ENCODE measurements at places on chromosomes 7 and 10. TPM values are rescaled to one million over a fixed set of nuclear protein-coding genes. Genes with fewer than 3 reads are reported as not detected.

SPDYE9 gene
- not detected for total RNA-seq

EGFR gene
- 33.5 TPM for total RNA-seq

HYAL4 gene
- not detected for total RNA-seq

ZNF277 gene
- 42.8 TPM for total RNA-seq

PRKAR2B gene
- total RNA-seq: 10.3 TPM

GSDME gene
- total RNA-seq: 4.6 TPM

H2BK1 gene
- not detected for total RNA-seq

TWIST1 gene
- 5.2 TPM for total RNA-seq

PLEKHA1 gene
- 22.3 TPM for total RNA-seq

OPN4 gene
- total RNA-seq: not detected

MCM10 gene
- 2.3 TPM for total RNA-seq

CLRN3 gene
- total RNA-seq: 1.7 TPM

GRCh38 chr7:107613948-107614347, 33.9 kb downstream of the BCAP29 start:
- H3K27ac ChIP-seq: no peak overlapping the region
- no peaks in the 10 kb centered on the region for H3K4me1 ChIP-seq
- H3K36me3 ChIP-seq: peaks cover 5% of the 10 kb centered on the region
- no peak for DNase-seq

DNA sequence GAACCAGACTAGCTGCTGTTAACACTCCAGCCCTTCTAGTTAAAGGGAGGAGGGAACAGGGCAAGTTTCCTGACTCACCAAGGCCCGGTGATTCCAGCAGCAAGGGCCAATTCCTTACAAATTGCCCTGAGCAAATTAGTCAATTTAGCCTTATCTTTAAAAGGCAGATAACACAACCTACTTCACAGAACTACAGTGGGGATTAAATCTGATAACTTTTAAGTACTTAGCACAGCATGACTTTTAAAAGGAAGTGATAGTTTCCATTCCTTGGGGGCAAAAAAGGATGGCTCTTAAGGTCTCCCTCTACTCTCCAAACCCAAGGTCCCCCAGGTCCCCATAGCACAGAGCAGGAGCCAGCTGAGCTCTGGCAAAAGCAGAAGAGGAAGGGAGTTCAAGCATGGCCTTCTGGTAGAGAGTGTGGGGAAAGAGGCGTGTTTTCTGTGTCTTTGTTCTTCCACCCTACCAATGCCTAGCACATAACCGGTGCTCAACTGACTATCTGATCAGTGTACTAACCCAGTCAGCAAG, 4.0 kb downstream of the CDCA7L start:
- H3K36me3 ChIP-seq: peaks cover 6% of the 10 kb centered on the region
- peaks cover 34% of the 10 kb centered on the region for H3K4me1 ChIP-seq
- peak overlapping the region; percentile 63 for H3K27ac ChIP-seq
- H3K4me3 ChIP-seq: peak overlapping the region; percentile 7
- DNase-seq: peak; percentile 57
- H3K27me3 ChIP-seq: no peaks in the 10 kb centered on the region

GRCh38 chr7:95405208-95405607, 9.0 kb upstream of the PON3 start:
- DNase-seq: no peak
- H3K27me3 ChIP-seq: no peaks in the 10 kb centered on the region
- H3K27ac ChIP-seq: no peak overlapping the region
- peaks cover 5% of the 10 kb centered on the region for H3K4me1 ChIP-seq
- H3K4me3 ChIP-seq: no peak overlapping the region

GRCh38 chr10:34736976-34737771, 77.9 kb downstream of the PARD3 start:
- no peak for DNase-seq
- no peak overlapping the region for H3K27ac ChIP-seq
- no peaks in the 10 kb centered on the region for H3K36me3 ChIP-seq
- no peaks in the 10 kb centered on the region for H3K27me3 ChIP-seq
- H3K4me1 ChIP-seq: peaks cover 16% of the 10 kb centered on the region

DNA sequence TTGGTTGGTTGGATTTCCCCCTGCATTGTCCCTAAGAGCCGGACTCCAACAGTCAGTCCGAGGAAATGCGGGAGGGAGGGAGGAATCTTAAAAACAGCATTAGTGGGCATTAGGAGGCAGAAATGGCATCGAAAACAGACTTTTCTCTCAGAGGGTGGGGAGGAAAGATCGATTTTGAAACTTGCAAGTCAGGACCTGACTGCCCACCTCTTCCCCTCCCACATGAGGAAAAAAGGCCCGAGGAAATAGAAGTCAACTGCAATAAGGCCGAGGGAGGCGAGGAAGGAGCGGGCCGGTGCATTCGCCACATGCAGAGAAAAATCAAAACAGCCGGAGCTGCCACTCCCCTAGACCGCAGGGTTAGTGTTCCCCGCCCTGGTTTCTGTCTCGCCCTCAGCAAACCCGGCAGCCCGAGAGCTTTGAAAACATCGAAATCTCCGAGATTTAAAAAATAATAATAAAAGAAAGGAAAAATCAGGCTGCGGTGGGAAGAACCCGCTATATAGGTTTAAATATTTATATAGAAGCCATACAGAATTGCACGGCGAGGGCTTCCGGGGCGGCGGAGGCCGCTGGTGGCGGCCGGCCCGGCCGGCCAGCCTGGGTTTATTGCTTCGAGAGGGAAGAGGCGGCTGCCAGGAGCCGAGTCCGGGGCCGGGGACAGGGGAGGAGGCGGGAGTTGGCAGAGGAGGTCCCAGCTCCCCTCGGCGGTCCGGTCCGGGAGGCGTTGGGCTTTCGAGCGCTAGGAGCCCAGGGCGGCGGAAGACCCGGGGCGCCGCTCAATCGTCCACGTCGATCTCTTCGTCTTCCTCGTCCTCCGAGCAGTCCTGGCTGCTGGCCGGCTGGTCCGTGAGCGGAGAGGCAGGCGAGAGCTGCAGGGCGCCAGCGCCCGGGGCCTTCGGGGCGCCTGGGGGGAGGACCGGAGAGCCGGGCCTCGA, 2.5 kb downstream of the LBX1 start:
- DNase-seq: no peak
- H3K27ac ChIP-seq: no peak overlapping the region
- peaks cover 100% of the 10 kb centered on the region for H3K27me3 ChIP-seq
- peak overlapping the region; percentile 32 for H3K4me3 ChIP-seq
- no peaks in the 10 kb centered on the region for H3K36me3 ChIP-seq

DNA sequence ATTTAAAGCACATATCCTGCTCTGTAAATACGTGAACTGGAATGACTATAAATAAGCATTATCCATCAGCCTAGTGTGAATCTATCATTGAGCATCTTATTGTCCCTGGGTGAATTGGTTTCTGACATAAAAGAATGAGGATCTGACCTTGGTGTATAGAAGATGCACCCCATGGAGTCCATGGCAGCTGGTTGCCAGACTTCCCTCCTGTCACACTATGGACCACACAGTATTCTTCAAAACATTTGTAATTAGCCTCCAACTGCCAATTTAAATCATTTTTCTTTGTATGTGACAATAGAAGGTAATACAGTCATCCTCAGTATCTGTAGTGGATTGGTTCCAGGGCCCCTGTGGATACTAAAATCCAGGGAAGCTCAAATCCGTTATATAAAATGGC, 238.1 kb upstream of the ZWINT start:
- no peaks in the 10 kb centered on the region for H3K27me3 ChIP-seq
- H3K4me3 ChIP-seq: no peak overlapping the region
- H3K36me3 ChIP-seq: no peaks in the 10 kb centered on the region
- H3K4me1 ChIP-seq: no peaks in the 10 kb centered on the region

GRCh38 chr10:110007701-110008517, at the start of gene ADD3:
Gene ADD3, plus strand, starts transcription at chr10:110007984. Its CDS starts 92,670 bp downstream, at chr10:110100654.
- peaks cover 80% of the 10 kb centered on the region for H3K4me1 ChIP-seq
- peak within 1 kb of the TSS; percentile 85 for H3K4me3 ChIP-seq
- H3K27me3 ChIP-seq: no peaks in the 10 kb centered on the region
- no peaks in the 10 kb centered on the region for H3K36me3 ChIP-seq
- peak within 1 kb of the TSS; percentile 96 for H3K27ac ChIP-seq

GRCh38 chr10:79561257-79561656, 1.1 kb upstream of the SFTPA2 start:
- no peak overlapping the region for H3K4me3 ChIP-seq
- no peak for DNase-seq
- H3K4me1 ChIP-seq: no peaks in the 10 kb centered on the region
- no peak overlapping the region for H3K27ac ChIP-seq
- peaks cover 12% of the 10 kb centered on the region for H3K27me3 ChIP-seq

- no peak overlapping the region for H3K27ac ChIP-seq
- H3K4me3 ChIP-seq: no peak overlapping the region
- no peaks in the 10 kb centered on the region for H3K36me3 ChIP-seq
- no peak for DNase-seq
- no peaks in the 10 kb centered on the region for H3K27me3 ChIP-seq
- no peaks in the 10 kb centered on the region for H3K4me1 ChIP-seq
Measured at GRCh38 chr7:108278281-108278680, 148.1 kb upstream of the LAMB4 start.

- H3K27ac ChIP-seq: no peak overlapping the region
- H3K4me3 ChIP-seq: no peak overlapping the region
- H3K36me3 ChIP-seq: no peaks in the 10 kb centered on the region
- DNase-seq: no peak
- H3K4me1 ChIP-seq: no peaks in the 10 kb centered on the region
Measured at GRCh38 chr7:142790056-142790455, 19.3 kb downstream of the PRSS2 start.

DNA sequence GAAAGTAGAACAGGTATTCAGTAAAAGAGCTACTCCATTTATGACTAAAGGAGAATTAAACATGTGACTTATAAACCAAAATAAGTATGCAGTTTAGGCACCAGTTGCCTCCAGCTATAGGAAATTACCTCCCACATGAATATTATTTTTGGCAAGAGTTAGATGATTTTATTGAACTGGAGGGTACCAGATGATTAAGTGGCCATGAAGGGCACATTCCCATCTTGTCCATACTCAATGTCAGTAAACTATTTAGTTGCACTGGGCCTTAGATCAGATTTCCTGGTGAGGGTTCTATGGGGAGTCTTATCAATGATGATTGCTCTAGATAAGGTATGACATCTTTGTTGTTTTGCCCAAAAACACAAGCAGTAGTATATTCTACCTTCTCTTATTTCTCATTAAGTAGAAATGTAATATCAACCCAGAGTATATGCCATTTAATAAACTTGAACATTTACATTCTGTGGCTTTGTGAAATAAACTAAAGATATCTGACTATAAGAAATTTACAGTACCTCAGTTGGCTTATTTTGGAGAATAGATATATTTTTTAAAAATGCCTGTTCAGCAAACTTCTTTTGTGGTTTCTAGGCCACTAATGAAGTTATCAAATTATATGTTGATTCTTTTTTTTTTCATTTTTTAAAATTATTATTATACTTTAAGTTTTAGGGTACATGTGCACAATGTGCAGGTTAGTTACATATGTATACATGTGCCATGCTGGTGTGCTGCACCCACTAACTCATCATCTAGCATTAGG, 145.3 kb downstream of the SEMA3A start:
- H3K4me3 ChIP-seq: no peak overlapping the region
- no peak overlapping the region for H3K27ac ChIP-seq
- DNase-seq: no peak
- H3K27me3 ChIP-seq: no peaks in the 10 kb centered on the region
- no peaks in the 10 kb centered on the region for H3K4me1 ChIP-seq
- no peaks in the 10 kb centered on the region for H3K36me3 ChIP-seq

- DNase-seq: peak; percentile 92
- H3K27ac ChIP-seq: no peak overlapping the region
- H3K4me3 ChIP-seq: no peak overlapping the region
- H3K4me1 ChIP-seq: no peaks in the 10 kb centered on the region
Measured at GRCh38 chr10:76547352-76547972, 1090.1 kb downstream of the KCNMA1 start.

DNA sequence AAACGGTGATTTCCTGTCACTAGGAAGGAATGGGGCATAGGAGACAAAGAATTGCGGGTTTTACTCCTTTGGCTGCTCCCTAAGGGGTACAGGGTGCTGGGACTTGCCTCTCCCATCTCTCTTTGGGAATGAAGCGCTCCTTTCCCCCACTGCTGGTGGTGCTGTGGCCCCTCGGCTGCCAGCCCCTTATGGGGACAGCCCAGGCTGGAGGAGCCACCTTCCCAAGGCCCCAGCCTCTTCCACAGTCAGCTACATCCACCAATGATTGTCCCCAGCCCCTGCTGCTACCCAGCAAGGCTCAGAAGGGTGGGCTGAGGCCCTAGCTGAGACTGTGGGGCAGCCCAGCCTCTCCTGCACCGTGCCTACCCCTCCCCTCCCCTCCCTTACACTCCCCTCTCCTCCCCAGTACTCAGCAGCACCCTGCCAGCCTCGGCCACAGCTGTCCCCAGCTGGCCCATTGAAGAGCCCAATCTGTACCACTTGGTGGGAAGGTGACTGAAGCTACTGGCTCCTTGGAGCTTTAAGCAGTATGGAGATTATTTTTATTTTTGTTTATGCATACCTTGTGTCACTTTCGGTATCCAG, 19.0 kb downstream of the PRKAG2 start:
- no peak for DNase-seq
- H3K27ac ChIP-seq: no peak overlapping the region
- peaks cover 19% of the 10 kb centered on the region for H3K4me1 ChIP-seq

DNA sequence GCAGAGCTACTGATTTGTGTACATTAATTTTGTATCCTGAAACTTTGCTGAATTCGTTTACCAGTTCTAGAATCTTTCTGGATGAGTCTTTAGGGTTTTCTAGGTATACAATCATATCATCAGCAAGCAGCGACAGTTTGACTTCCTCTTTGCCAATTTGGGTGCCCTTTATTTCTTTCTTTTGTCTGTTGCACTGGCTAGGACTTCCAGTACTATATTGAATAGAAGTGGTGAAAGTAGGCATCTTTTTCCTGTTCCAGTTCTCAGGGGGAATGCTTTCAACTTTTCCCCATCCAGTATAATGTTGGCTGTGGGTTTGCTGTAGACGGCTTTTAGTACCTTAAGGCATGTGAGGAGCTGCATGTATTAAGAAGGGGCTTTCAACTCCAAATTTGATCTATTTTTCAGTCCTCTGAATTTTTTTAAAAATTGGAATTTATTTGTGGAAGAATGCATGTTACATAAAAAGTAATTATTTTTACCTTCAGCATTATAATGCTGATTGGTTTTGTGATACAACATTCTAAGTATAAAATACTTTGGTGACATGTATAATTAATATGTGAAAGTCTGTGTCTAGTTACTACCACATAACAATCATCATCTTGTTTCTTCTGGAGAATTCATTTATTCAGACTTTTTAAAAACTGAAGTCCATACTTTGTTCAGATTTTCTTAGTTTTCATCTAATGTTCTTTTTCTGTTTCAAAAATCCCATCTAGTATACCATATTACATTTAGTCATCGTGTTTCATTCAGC, 49.6 kb downstream of the CPED1 start:
- no peak overlapping the region for H3K27ac ChIP-seq
- no peak overlapping the region for H3K4me3 ChIP-seq
- no peaks in the 10 kb centered on the region for H3K27me3 ChIP-seq

Measured in stomach (tissue), 19 donors.